ENCODE measurements at places on chromosomes 3 and 15. TPM values are rescaled to one million over a fixed set of nuclear protein-coding genes. Genes with fewer than 3 reads are reported as not detected.
A peak's percentile ranks its signal among the peaks of the same experiment; 100 is the strongest.

GRCh38 chr15:59830873-59831272, 141.8 kb upstream of the BNIP2 start:
- H3K27me3 ChIP-seq = no peaks in the 10 kb centered on the region
- H3K4me3 ChIP-seq = no peak overlapping the region
- H3K27ac ChIP-seq = no peak overlapping the region
- no peak for DNase-seq

DNA sequence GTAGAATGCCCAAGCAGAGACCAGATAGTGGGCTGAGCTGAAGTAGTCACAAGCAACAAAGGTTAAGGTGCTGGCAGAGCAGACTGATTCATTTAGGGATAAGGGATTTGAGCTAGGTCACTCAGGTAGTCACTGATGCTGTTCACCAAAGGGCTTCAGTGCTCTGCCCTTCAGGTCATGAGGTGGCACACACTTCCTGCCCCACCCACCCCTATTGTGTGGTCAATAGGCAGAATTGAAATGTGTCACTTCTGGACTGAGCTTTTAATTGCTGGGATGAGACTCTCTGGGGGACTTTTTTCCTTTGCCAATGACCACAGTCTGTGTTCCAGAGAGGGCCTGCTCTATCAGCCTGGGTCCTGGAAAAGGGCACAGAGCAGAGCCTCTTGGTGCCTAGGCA, 2.9 kb upstream of the DIS3L start:
- DNase-seq = no peak
- no peak overlapping the region for H3K4me3 ChIP-seq
- no peaks in the 10 kb centered on the region for H3K36me3 ChIP-seq

GRCh38 chr15:82003916-82004315, 41.9 kb downstream of the MEX3B start:
- H3K27ac ChIP-seq = no peak overlapping the region
- H3K4me1 ChIP-seq = no peaks in the 10 kb centered on the region
- H3K27me3 ChIP-seq = no peaks in the 10 kb centered on the region
- no peak for DNase-seq
- H3K36me3 ChIP-seq = peaks cover 7% of the 10 kb centered on the region
- H3K4me3 ChIP-seq = no peak overlapping the region

DNA sequence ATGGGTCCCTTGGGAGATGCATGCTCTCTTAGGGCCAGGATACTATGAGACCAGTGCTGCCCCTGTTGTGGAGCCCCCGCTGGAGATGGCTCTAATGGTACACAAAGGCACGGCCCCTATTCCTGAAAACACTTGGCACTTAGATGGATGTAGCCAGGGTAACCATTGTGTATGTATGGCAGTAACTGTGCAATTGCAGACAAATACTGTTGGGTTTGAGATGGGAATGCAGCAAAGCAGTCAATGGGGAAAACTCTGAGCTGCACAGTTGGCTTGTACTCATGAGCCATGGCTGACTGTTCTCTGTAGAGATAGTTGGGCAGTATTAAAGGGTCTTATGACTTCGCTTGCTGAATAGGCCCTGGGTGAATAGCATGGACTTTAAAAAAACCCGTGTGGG, 67.9 kb upstream of the NPAP1 start:
- no peaks in the 10 kb centered on the region for H3K4me1 ChIP-seq
- no peaks in the 10 kb centered on the region for H3K27me3 ChIP-seq
- H3K27ac ChIP-seq = no peak overlapping the region
- H3K4me3 ChIP-seq = no peak overlapping the region
- no peak for DNase-seq
- H3K36me3 ChIP-seq = no peaks in the 10 kb centered on the region

- peaks cover 6% of the 10 kb centered on the region for H3K4me1 ChIP-seq
- no peak for DNase-seq
- H3K27ac ChIP-seq = no peak overlapping the region
- H3K36me3 ChIP-seq = no peaks in the 10 kb centered on the region
- H3K4me3 ChIP-seq = no peak overlapping the region
These were observed 114.7 kb downstream of the AKAP13 start for GRCh38 chr15:85495096-85495495.

GRCh38 chr3:50350213-50350526, 405 bp downstream of the NPRL2 start:
- DNase-seq = no peak
- H3K27me3 ChIP-seq = peaks cover under 1% of the 10 kb centered on the region
- H3K4me1 ChIP-seq = no peaks in the 10 kb centered on the region
- peak overlapping the region; percentile 94 for H3K4me3 ChIP-seq

DNA sequence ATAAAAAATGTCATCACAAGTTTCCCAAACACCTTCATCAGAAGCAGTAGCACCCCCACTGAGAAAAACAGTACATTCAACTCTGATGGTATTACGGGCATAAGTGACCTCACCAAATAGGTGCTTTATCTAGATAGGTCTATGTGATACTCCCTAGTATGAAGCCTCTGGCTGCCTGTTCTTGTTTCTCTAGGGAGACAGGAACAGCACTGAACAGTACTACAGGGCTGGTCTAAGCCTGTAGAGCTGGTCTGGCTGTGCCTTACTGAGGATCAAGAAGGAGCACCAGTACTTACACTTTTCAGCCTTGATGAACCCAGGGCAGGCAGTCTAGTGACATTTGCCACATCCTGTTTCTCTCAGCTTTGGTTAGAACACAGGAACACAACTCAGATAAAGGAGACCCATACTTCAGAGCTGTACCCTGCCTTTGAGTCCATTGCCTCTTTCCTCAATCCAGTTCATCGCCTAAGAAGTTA, 35.9 kb downstream of the OXNAD1 start:
- H3K27ac ChIP-seq = no peak overlapping the region
- no peak for DNase-seq
- no peaks in the 10 kb centered on the region for H3K27me3 ChIP-seq
- no peak overlapping the region for H3K4me3 ChIP-seq
- peaks cover 31% of the 10 kb centered on the region for H3K36me3 ChIP-seq

DNA sequence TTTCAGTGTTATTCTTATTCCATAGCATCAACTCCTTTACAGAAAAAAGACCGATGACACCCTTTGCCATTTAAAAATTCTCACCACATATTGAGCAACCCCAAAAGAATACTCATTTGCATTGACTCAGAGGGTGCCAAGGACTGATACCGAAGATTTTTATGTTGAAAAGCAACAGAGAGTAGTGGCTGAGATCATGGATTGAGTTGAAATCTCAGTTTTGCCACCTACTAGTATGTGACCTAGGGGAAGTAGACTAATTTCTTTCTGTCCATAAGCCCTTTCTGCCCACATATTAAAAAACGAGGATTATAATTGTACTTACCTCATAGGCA, 313.9 kb upstream of the SATB1 start:
- DNase-seq = no peak
- H3K4me1 ChIP-seq = no peaks in the 10 kb centered on the region
- H3K4me3 ChIP-seq = no peak overlapping the region
- H3K27me3 ChIP-seq = no peaks in the 10 kb centered on the region
- no peak overlapping the region for H3K27ac ChIP-seq

DNA sequence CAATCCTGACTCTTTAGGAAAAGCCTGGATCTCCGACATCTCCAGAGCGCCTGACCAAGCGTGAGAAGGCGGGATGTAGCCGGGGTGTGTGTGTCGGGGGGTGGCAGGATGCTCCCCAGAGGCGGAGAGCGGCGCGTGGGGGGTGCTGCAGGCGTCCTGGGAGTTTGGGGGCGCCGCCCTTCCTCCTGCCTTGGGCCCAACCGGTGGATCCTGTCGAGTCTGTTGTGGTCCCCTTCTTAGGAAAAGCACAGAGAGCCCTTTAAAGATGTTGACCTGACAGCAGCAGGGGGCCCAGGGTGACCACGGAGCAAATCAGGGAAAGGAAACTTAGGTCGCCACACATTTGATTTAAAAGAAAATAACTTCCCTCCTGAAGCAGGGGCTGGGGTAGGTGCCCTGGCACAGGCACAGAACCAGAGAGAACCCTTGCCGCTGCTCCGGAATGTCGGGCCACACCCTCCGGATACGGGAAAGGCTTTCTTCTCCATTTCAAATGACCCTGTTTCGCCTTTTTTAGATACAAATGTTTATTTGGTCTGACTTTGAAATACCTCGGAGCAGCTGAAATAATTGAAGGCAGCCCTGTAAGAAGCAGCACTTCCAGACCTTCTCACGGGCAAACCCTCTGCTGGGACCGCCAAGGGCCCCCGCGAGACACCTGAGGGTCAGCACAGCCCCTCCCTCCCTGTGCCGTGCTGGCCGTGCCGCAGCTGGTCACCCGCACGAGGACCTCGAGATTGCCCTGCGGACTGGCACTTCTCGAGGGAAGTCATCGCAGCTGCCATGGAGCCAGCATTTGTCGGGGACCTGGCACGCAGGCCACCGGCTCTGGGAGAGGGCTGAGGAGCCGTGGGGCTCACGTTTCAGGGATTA, 102.9 kb upstream of the KLF13 start:
- no peak overlapping the region for H3K4me3 ChIP-seq
- DNase-seq = no peak
- no peak overlapping the region for H3K27ac ChIP-seq

Gene LRRN1
- 269 TPM for total RNA-seq

Gene GOLGA8Q
- total RNA-seq = not detected

Gene CPLX3
- total RNA-seq = not detected

Data from H9 (cell line).